IPS DF 6.9 (cell line): ENCODE measurements at places on chromosomes 1 and 21.

GRCh38 chr1:18198260-18198659 lies 90.7 kb downstream of the IGSF21 start:
- no peak for DNase-seq

DNA sequence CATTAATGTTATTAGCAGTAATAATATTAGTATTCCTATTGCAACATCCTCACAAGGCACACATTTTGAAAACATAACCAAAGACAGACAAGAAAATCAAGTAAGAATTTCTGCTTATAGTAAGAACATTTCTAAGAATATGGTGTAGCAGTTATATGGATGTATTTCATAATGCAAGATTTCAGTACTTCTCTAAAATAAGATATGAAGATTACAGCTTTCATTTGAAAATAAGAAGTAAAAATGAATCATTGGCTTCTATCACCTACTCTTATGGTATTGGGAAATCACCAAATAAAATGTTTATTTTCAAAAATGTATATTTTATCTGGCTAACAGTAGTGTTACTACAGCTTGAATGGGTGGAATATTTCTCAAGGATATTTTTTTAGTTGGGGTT lies 103.8 kb upstream of the USP25 start:
- DNase-seq, result no peak

- no peak for DNase-seq
Observed at GRCh38 chr1:28144203-28145135, 32.0 kb downstream of the PTAFR start.

DNA sequence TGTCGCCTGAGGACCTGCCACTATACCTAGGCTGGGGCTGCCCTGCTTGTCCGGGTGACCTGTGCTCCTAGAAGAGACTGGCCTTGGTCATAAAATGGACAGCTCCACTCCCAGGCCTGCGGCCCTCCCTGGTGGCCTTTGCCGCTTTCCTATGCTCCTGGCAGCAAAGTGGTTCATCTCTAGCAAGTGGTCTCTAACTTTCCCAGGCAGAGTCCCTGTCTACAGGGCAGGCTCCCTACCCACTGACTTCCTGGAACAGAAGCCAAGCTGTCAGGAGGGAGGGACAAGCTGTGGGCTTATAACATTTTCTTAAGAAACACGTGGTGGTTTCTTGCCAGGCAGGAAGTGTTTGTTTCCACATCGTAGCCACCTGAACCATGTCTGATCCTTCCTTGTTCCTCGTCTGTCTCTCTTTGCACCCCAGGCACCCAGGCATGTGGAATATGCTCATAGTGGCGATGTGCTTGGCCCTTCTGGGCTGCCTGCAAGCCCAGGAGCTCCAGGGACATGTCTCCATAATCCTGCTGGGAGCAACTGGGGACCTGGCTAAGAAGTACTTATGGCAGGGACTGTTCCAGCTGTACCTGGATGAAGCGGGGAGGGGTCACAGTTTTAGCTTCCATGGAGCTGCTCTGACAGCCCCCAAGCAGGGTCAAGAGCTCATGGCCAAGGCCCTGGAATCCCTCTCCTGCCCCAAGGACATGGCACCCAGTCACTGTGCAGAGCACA lies 10.1 kb downstream of the H6PD start:
- DNase-seq, result no peak

DNA sequence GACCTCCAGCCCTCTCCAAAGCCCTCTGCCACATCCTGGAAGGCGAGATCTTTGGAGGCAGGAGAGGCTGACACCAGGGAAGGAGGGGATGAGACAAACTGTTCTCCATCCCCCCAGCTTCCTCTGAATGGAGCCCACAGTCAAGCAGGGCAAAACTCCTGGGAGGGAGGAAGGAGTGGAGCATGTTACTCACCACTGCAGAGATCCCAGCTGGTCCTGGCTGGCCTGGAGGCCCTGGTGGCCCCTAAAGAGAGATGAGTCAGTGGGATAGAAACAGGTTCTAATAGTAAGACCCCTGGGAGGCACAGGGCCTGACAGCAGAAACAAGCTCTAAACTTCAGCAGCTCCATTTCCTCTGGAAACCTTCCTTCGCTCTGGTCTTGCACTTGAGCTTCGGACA lies 14.0 kb upstream of the PEF1 start:
- DNase-seq, result no peak

DNA sequence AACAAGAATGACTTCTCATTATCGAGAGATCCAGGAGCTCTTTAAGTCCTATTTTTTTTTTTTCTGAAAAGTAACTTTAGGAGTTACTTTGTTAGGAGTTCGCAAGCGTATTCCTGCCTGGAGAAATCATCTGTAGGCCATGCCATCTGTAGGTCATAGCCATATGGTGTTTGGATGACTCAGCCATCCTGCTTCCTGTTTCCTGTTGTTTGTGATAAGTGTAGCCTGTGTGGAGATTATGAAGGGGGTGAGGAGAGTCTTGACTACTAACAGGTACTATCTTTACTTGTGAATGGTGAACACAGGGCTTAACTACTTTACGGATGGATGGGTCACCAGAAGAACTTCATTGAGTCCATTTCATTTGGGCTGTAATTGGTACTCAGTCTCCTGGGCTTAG lies 327.2 kb downstream of the PTPRU start:
- no peak for DNase-seq

- DNase-seq, result no peak
Observed at GRCh38 chr1:199612976-199613774, 414.3 kb upstream of the NR5A2 start.

DNA sequence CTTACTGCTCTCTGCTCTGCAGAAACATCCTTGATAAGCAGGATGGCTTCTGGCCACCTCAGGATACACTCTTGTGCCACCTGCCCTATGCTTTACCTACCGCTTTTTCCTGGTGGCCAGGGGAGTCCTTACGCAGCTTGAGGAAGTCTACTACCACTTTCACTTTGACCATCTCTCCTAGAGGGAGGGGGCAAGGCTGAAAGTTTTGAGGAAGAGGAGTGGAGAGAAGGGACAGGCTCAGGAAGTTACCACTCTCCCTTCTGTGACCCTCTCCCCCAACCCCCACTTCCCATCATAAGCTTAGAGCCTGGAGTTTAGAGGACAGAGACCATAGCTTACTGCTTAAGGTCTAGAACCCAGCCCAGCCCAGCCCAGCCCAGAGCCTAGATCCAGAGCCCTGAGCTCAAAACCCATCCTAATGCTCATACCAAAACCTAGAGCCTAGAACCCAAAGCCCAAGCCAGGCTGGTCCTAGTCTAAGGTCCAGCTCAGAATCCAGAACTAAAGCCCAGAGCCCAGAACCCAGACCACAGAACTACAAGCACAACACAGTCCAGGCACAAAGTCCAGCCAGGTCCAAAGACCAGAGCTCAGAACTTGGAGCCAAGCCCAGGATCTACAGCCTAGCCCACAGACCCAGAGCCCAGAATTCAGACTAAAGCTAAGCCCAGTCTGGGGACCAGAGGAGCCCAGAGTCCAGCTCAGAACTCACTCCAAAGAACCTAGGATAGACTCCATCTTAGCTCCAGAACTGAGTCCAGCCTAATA lies 18.0 kb upstream of the MFSD2A start:
- no peak for DNase-seq

DNA sequence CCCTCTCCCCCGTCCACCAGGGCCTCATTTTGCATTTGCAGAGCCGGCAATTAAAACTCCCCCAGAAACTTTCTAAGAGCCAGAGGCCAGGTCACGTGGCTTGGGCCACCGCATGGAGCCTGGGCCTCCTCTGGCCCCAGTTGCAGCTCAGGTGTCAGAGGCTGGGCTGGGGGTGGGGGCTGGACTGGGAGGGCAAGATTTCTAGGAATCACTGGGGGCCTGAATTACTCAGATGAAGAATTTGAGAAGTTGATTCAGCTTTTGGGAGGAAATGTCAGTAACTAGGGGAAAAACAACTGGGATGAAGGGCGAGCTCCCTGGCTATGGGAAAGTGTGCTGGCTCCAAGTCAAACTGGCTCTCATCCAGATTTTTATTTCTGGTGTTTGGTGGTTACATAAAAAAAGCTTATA lies 151.0 kb downstream of the CDC7 start:
- DNase-seq, result no peak

DNA sequence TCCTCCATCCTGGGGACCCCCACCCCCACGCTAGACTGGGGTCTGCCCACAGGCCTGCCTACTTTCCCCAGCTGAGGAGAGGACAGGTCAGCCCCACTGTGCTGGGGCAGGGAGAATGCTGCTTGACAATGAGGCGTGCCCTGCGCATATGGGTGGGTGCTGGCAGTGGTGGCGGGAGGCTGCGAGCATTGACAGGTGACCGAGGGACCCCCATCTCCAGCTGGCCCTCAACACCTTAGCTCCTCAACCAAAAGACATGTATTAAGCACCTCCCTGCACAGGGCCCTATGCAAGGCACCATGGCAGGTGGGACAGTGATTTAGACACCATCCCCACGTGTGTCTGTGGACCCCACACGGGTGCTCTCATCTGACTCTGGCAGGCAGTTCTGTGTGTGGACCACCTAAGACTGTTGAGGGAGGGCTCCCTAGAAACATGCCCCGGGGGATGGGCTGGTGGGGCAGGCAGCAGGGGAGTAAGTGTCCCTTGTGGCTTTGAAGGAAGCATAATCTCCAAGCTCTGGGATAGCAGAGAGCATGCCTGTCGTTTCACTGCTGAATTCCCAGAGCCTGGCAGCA lies 18.4 kb upstream of the ALX3 start:
- DNase-seq, result no peak

DNA sequence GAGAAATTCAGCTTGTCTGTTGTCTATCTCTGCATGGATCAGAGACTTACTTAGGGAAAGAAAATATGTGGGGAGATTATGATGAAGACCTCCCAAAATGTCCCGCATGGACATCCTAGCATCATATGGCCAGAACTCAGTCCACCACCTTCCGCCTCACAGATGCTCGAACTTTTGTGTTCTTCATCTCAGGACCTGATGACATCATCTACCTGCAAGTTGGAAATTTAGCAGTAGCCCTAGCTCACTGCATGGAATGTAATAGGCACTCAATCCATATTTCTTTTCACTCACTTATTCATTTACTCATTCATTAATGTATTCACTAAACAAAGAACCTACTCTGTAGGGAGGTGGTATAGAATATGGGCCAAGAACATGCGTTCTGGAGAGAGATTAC lies 96.8 kb downstream of the CLIC6 start:
- DNase-seq, result no peak

DNA sequence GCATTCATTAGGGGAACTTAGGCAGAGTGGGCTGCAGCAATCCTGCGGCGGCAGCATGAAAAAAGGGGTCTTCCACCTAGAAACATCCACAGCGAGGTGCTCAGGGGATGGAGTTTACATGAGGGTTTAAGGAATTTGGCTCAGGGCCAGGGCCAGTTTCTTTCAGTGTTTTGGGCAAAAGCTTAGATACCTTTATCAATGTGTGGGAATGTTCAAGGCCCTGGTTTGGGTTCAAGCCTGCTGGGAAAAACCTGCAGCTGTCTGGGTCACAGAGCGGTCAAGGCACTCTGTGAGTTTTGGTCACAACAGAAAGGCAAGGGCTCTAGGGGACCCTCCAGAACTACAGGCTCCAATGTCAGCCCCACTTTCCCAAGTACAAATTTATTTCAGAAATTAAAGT lies 230.3 kb downstream of the DISC1 start:
- no peak for DNase-seq

GRCh38 chr1:41455479-41456332 lies 28.8 kb downstream of the EDN2 start:
- no peak for DNase-seq

DNA sequence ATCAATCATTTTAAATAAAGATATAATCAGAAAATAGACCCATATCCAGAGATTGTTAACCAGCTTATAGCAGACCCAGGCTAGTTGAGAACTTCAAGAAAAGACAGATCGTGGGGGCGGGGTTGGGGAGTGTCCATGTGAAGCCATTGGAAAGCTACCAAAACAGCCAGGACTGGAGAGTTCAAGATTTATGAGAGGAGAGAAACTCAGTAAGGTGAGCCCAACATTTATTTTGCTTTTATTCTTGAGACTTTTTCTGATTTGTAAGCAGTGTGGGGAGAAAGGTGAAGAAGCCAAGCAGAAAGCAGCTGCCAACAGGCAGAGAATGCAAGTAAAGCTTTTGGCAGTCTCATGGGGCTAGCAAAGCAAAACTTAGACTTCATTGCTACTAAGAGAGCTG lies 179.9 kb downstream of the VPS13D start:
- DNase-seq, result no peak

DNA sequence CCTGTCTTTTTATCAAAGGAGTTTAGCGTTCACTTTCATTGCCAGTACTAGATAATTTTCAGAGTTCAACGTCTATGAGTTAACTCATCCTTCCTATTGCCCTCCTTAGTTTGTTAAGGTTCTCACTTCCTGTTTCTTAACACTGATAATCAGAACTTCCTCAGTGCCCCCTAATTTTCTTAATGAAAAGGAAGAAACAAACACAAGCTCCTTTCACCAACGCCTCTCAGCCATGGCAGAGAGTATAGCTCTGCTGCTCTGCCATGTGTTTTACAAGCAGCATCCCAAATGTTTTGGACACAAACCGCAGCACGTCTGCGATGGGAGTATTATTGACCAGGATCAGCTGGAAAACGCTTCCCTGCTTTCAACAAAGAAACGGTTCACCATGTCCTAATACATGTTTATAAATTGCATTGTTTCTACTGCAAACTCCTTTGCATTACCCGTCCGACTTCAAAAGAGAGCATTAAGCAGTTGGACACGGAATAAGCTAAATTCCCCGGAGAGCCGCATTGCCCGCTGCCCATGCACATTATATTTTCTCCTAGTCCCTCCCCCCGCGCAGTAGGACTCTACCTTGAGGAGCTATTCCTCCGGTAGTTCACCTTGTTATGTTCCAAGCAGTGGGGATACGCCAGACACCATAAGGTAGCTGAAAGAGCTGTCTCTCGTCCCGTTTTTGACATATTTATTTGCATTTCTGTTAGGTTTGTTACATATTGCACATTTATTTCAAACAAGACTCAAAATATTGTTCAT lies 561 bp downstream of the OLFM3 start:
- DNase-seq, result no peak

GRCh38 chr1:27292106-27292505 lies 29.9 kb upstream of the TMEM222 start:
- no peak for DNase-seq

DNA sequence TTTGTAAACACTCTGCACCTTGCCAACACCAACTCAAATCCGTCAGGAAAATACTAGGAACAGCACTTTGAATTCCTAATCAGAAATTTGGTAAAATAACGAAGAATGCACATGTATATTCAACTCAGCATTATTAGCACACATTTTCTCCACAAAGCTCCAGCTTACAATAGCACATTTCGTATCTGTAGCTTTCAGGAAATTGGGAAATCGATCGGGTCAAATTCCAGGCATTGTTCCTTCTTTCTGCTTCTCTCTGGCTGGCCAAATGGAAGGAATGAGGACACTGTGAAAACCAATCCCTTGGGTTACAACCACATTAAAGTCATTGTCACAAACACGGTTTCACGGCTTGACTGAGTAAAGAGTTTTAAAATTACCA lies 58.6 kb downstream of the NPHP4 start:
- no peak for DNase-seq

DNA sequence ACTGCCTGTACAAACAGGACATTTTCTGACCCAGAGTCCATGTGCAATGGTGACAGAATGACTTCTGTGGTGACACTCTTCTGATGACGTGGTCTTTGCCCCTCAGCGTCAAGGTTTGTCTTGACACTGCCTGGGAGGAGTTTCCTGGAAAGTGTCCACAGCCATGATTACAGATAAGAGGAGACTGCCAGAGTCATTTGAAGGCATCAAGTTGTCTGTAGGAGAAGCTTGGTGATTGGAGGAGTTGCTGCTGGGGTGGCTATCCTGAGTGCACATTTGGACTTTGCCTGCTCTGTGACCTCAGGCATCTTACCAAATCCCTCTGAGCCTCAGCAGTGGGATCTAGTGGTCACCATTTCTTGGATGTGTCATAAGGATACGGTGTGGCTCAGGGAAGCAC lies 17.7 kb downstream of the TCHHL1 start:
- no peak for DNase-seq

- DNase-seq, result no peak
Observed at GRCh38 chr1:193222056-193222615, 35.7 kb upstream of the B3GALT2 start.
